ENCODE measurements at places on chromosomes 1 and 21. TPM values are rescaled to one million over a fixed set of nuclear protein-coding genes. Genes with fewer than 3 reads are reported as not detected.

GRCh38 chr1:194419721-194420120 lies 1233.3 kb upstream of the B3GALT2 start:
- DNase-seq, result no peak

GRCh38 chr1:243402868-243403267 lies 147.0 kb downstream of the SDCCAG8 start:
- DNase-seq, result no peak

GRCh38 chr1:184954232-184954995 lies 19.9 kb downstream of the NIBAN1 start:
- DNase-seq, result no peak

GRCh38 chr1:31064111-31064717 lies 1.3 kb downstream of the PUM1 start:
- peak; percentile 20 for DNase-seq

DNA sequence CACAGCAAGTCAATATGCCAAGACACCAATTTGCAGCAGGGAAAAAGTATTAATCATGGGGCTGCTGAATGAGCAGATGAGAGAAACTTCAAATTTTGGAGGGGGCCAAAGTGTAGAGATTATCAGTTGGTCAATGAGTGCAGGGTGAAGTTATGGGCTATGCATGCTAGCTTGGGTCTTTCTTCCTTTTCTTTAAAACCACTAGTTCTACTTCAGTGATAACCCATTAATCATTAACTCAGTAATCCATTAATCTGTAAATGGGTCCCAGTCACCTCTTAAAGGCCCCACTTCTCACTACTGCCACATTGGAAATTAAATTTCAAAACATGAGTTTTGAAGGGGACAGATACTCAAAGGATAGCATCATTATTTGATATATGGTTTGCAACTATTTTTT lies 688.6 kb upstream of the ADGRL4 start:
- DNase-seq, result no peak

DNA sequence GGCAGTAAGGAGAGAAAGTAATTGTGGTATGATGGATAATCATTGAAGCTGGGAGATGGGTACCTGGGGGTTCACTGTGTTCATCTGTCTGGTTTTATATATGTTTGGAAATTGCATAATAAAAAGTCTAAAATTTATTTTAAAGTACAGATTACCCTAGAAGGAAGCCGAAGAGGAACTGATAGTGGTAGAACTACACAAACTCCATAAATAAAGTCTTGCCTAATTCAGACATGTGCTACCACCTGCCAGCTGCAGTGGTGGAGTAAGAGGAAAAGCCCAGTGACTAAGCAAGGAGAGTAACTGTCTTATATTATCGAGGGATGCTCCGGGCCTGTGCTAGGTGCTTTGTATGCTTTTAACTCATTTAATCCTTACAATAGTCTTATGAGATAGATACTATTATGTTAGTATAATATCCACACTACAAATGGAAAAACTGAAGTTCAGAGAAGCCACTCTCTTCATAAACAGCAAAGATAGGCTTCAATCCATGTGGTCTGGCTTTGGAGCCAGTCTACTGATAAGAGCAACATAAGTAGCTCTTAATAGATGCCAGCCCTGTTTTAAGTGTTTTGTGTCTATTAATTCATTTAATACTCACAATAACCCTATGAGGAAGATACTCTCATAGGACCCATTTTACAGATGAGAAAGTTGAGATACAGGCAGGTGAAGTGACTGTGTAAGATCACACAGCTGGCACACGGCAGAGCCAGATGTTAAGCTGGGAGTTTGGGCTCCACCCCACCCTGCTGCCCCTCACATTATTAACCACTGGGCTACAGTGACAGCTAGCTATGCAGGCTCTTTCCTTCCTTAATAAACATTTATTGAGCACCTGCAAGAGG lies 56.8 kb upstream of the HNRNPU start:
- no peak for DNase-seq

GRCh38 chr1:21914450-21914849 lies 22.7 kb downstream of the HSPG2 start:
- no peak for DNase-seq

DNA sequence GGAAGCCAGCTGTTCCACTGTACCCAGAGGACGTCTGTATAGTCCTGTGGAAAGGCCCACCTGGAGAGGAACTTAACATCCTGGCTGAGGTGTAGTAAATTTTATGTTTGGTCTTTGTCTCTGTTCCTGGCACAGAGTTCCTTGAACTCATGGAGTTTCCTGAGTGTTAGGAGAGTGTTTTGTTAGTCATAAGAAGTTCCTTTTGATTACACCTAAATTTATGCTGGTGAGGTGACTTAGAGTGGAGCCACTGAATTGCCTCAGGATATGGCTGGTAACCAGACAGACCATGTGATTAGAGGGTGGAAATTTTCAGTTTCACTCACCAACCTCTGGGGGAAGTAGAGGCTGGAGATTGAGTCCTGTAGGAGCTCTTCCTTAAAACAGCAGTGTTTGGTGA lies 57.9 kb downstream of the RASAL2 start:
- DNase-seq, result peak; percentile 62

TAF12 gene
- total RNA-seq, result 17.9 TPM

CD53 gene
- total RNA-seq, result not detected
